Tibial artery (tissue), 4 donors: ENCODE measurements at places on chromosomes 1 and 21.
A peak's percentile ranks its signal among the peaks of the same experiment; 100 is the strongest.

- DNase-seq: no peak
These were observed 48.9 kb upstream of the TENT5C start for GRCh38 chr1:117556976-117557375.

DNA sequence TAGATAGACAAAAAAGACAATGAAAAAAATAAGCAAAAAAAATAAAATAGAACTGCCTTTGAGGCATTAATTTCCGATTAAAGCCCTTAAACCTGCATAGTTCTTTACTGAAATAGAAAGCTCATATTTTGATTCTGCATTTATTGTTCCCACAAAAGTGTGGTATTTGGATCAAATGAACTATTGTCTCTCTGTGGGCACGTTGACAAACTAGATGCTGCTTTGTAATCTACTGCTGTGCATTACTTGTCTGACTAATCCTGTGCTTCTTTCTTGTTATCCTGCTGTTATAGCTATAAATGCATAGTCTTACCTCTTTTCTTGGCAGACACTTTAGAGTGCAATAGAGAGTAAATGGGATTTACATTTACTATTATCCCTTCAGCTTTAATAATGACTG is 31.4 kb upstream of the SLC35D1 start:
- DNase-seq: no peak

GRCh38 chr1:200535605-200536004 is 84.9 kb downstream of the KIF14 start:
- DNase-seq: no peak

- no peak for DNase-seq
These were observed 143.3 kb downstream of the PLXNA2 start for GRCh38 chr1:208100906-208101305.

GRCh38 chr21:29496337-29496736 is 197.6 kb downstream of the BACH1 start:
- DNase-seq: no peak

DNA sequence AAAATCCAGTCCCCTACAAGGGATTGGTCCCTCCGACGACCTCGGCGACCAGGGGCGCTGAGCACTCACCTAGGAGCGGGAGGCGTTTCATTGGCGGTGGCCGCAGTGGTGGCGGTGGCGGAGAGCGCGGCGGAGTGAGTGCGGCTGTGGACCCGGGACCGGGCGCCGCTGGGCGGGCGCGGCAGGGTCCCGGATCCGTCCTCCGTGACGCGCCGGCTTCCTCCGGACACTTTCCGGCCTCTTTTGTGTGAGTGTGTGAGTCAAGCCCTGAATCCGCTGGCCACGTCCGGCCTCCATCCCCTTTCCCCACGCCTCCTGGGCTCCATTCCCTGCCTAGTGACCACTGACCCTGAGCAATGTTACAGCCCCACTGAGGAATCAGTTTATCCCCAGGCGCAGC is at the start of gene ADGRL4:
Gene ADGRL4 (minus strand): TSS at position 167 of the 400 bp plus-strand sequence. CDS start 76 bp downstream, at position 91.
- peak; percentile 29 for DNase-seq

DNA sequence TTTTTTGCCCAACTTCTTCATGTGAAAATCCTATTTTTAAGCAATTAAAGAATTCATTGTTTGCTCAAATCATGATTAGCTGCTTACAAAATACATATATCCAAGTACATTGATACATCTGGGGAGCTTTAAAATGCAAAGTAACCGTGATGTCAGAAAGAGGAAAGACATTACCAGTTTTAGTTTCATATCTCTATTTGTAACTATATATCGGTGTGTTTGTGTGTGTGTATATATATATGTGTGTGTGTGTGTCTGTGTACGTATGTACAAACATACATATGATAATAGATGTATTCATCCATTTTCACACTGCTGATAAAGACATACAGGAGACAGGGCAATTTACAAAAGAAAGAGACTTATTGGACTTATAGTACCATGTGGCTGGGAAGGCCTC is 310.1 kb downstream of the DPYD start:
- DNase-seq: no peak

- no peak for DNase-seq
These were observed 37.9 kb upstream of the IFFO2 start for GRCh38 chr1:18994381-18994780.

GRCh38 chr1:204446413-204447111 is 34.9 kb upstream of the PPP1R15B start:
- DNase-seq: peak; percentile 70

DNA sequence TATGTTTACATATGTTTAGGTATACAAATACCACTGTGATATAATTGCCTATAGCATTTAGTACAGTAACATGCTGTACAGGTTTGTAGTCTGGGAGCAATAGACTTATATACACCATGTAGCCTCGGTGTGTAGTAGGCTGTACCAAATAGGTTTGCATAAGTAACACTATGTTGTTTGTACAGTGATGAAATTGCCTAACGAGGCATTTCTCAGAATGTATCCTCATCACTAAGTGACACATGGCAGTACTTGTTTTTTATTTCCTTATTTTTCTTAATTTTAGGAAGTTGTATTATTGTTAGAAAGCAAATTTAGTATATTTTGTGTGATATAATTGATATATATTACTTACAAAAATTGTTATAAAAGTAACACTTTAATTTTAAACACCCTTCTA is 840.9 kb downstream of the LTN1 start:
- no peak for DNase-seq

DNA sequence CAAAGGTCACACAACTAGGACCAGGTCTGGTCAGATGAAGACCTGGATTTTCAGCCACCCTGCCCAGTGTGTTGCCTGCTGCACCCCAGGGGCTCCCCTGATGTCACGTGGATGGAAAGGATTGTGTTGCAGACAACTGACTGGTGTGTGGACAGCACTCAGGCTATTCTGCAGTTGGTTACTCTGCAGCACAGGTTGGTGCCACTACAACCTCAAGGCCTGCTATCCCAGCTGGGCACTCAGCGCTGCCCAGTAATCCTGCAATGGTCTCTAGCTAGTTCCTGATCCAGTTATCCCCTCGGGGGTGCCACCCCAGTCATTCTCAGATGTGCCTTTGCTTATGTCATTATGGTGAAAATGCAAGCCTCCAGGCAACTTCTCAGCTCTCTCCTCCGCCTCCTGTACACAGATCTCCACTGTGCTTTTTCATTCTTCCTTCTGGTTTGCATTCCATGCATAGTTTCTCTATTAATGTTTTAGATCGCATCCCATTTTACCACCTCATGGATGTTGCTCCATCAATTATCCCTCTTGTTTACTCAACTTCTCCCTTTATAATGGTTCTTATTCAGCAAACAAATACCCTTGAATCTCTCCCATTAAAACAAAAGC is 503.2 kb upstream of the CAMK1G start:
- no peak for DNase-seq

DNA sequence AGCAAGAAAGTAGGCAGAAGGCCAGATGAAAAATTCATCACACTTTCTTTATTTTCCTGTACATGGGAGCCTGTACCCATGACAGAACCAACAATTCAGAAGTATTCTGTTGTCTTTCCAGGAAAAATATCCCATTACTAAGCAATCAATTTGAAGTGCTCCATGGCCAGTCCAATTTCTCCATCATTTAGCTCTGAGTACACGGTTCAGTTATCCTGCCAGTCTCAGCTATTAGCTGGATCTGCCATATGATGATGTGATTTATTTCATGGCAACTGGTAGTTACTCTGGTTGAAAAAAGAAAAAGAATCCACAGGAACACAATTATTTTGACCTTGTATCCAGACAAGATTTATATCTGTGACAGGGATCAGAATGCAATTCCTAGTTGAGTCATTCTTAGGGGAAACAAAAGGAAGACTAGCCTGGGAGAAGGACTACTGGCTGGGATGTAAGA is 70.6 kb upstream of the GORAB start:
- no peak for DNase-seq

DNA sequence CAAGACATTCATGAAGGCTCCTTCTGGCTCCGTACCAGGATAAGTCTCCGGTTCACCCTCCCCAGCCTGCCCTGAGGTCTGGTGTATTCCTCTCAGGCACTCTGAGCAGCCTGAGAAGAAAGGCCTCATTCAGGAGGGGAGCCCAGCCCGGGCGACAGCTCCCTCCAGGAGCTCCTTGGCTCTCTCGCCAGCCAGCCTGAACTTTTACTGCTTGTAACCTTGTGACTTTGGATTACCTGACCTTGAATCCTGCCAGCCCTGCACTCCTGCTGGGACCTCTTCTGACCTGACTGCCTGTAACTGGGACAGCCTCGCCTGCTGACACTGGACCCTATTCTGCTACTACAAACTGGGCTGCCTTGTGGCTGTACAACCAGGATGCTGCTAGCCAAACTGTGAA is 65.8 kb downstream of the CD34 start:
- peak; percentile 14 for DNase-seq

DNA sequence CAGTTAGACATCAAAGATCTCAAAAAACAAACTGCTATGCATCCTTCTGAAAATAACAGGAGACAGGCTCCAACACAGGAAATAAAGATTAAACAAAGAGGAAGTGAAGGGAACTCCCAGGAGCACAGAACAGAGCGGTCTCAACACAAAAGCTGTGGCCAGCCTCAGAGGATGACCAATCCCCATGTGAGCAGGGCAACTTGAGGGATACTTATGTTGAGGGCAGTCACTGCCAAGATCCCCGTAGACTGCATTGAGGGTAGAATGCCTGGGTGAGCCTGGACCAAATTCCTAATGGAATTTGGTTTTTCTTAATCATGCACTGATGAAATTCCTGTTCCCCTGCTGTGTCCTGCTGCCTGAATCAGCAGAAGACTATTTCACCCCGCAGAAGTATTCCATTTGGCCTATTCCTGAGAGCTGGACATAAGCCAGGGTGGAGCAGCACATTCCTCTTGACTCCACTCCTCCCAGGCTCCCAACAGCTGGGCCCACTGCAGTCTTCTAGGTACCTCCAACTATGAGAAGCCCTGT is 49.0 kb downstream of the JAK1 start:
- DNase-seq: peak; percentile 78

- DNase-seq: no peak
These were observed 55.9 kb upstream of the PTGFRN start for GRCh38 chr1:116853680-116854402.

DNA sequence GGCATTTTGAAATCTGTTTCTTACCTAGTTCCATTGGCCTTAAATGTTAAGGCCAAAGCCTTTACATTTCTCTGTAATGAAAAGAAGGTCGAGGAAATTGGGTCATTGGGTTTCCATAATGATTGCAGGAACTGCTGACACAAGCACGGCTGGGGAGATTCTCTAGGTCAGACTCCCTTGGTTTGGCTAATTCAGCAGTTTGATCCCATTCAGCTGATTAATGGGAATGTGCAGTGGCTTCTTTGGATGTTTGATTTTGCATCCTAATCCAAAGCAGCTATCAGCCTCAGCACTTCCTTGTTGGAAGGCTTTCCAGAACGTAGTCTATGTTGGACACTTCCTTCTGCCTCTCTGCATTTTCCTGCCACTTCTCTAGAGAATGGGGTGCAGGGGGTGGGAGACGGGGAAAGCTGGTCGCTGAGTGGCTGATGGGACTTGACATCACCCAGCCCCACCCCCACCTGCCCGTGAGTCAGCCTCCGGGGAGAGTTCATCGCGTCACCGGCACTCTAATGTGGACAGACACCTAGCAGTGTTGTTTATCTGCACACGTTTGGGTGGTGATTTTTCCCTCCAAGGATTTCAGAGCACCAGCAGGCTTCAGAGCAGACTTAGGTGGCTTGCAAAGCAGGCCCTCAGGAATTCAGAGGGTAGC is 5.4 kb downstream of the PSEN2 start:
- no peak for DNase-seq

DNA sequence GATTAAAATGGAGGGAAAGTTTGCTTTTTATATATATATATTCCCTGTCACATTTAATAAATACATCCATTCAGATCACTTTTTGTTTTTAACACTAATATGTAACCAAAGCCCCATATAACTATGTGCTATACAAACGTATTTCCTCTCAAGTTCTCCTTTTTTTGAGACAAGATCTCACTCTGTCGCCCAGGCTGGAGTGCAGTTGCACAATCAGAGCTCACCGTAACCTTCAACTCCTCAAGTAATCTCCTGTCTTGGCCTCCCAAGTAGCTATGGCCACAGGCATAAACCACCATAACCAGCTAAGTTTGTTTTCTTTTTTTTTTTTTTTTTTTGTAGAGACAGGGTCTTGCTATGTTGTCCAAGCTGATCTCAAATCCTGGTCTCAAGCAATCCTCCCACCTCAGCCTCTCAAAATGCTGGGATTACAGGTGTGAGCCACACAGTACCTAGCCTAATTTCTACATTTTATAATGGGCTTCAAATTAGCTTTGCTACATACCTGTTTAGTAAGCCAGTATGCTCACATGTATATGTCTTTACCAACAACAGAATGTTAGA is 120.0 kb downstream of the TGFBR3 start:
- DNase-seq: no peak
